Left kidney (tissue), 8 donors: ENCODE measurements at places on chromosomes 7 and 10. TPM values are rescaled to one million over a fixed set of nuclear protein-coding genes. Genes with fewer than 3 reads are reported as not detected.
A peak's percentile ranks its signal among the peaks of the same experiment; 100 is the strongest.

GRCh38 chr7:151322906-151323305 lies 18.7 kb upstream of the NUB1 start:
- DNase-seq = no peak

DNA sequence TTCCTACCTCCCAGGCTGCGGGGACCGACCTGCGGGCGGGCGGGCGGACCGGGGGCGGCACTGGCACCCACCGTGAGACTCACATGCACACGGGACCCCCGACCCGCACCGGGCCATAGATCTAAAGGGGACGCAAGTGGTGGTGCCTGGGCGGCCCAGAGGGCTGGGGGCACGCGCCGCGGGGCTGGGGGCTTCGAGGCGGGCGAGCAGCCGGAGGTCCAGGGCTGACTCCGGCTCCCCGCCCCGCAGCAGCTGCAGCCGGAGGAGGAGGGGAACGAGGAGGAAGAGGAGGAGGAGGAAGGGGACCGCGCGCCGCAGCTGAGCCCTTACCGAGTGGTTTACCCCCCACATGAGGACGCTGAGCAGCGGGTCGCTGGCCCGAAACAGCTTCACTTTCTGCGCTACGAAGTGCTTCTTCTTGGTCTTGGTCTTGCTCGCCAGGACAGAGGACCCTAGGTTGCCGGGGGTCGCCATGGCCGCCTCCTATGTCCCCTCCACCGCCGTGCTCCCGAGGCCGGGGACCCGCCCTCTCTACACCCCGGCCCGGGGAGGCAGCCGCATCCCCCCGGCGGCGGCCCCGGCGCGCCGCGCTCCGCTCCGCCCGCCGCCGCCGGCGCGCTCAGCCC lies 412 bp downstream of the PIP4K2A start:
- DNase-seq = no peak

Gene STK32C
- 11.5 TPM for polyA plus RNA-seq

DNA sequence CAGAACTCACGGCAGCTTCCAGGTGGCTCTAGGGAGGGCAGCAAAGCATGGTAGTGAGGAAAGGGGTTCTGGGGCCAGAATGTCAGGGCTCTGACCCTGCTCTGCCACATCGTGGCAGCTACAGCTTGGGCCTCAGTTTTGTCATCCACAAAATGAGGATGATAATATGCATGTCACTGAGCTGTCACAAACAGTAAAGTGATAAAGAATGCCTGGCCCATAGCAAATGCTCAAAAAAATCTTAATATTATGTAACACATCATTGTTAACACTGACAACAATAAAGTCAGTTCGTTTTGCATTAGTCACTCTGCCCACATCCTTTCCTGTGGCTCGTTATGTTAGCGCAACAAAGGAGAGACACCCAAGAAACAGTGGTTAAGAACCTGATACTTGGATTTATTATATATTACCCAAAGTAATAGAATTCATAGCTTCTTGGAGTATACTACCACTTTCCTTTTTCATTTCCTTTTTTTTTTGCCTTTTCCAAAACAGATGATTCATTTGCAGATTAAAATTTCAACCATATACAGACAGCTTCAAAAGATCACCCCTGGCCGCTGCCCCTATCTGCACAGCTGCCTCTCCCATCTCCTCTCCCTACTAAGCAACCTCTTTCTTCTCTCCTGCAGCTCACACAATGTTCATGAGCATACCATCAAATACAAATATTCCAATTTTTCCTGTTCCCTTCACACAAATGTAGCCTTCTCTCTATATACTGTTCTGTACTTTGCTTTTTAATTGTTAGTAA lies 45.5 kb upstream of the DDC start:
- DNase-seq = no peak

GRCh38 chr7:20270371-20270770 lies 53.2 kb upstream of the MACC1 start:
- DNase-seq = no peak

GRCh38 chr7:122070834-122071233 lies 73.2 kb downstream of the AASS start:
- DNase-seq = no peak

Gene PDE1C
- 4.6 TPM for polyA plus RNA-seq

DNA sequence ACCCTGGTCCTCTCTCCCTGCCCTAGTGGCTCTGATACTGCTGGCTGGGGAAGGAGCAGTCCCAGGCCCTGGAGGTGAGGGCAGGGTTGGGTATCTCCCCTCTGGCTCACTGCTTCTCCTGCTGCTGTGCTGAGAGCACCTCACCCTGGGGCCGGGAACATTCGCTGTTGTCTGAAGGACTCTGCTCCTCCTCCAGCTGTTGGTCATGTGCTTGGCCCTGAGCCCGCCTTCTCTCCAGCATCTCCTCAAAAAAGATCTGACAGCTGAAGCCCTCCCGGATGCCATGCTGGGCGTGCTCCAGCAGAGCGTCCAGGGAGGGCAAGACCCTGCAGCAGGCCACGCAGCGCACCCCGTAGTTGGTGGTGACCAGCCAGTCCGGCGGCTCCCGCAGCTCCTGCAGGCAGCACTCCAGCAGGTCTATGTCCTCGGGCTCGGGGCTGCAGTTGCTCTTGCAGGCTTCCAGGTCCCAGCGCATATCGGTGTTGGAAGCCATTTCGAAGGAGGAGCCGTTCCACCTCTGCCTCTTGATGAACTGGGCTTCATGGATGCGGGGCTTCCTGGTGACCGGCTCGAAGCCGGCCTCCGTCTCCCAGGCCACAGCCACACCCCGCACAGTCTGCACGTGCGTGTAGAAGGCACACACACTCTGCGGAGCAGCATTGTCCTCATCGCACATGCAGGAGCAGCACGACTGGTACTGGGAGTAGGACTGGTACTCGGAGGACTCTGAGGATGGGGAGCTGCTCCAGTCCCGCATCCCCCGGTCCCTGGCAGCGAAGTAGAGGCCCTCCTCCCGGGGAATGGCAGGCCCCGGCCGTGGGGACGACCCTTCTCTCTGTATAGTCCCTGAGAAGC lies 2.1 kb downstream of the FAM170B start:
- DNase-seq = no peak

Gene SLC25A13
- polyA plus RNA-seq = 47.9 TPM

DNA sequence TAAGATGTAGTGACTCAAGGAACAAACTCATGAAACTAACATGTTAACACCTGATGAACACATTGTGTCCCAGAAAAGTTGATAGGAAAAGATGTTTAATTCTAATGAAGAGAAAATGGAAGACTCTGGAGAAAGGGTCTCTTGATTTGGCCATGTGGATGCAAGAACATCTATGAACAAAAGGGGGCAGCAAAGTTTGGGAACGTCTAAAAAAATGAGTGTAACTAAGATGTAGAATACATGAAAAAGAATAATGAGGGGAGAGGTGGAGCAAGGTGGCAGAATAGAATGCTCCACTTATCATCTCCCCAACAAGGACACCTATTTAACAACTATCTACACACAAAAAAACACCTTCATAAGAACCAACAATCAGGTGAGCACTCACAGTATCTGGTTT lies 805.1 kb downstream of the TNS3 start:
- no peak for DNase-seq

- DNase-seq = no peak
Observed at GRCh38 chr10:89095701-89096391, 105.2 kb downstream of the FAS start.

DNA sequence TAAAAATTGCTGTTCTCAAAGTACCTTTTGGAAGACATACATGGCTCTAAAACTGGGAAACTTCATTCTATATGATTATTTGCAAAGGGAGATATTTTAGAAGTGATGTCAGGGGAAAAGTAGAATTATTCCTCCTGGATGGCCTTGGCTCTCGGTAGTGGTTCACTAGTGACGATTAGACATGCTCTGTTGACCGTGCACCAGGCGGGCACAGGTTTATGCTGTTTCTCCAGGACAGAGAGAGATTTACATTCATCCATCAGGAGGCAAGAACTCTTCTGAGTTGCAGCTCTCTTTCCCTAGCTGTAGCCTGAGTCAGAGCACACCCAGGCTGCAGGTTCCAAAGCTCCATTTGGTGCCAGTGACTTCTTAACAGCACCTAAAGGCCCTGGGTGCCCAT lies 184.9 kb upstream of the WDR11 start:
- DNase-seq = peak; percentile 7

DNA sequence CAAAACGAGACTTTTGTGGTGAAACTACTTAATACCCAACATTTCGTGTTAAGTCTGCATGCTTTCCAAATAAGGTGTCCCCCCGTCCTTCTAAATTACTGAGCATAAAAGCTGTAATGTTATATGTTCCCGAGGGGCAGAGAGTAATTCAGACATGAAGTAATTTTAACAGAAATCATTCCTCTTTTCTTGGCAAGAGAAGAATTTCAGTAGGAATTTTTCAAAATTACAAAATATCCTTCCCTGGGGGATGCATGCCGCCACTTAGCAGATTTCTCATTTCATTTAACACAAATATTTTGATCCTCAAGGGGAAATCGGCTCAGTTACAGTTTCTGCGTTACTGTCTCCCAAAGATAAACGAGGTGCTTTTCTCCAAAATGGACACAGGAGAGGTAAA lies 213.2 kb upstream of the RHOBTB1 start:
- DNase-seq = no peak

Gene SOSTDC1
- polyA plus RNA-seq = 47.8 TPM

Gene OR2A5
- 0.18 TPM for polyA plus RNA-seq

Gene PLAC9
- 14.6 TPM for polyA plus RNA-seq

Gene PIP
- polyA plus RNA-seq = not detected

DNA sequence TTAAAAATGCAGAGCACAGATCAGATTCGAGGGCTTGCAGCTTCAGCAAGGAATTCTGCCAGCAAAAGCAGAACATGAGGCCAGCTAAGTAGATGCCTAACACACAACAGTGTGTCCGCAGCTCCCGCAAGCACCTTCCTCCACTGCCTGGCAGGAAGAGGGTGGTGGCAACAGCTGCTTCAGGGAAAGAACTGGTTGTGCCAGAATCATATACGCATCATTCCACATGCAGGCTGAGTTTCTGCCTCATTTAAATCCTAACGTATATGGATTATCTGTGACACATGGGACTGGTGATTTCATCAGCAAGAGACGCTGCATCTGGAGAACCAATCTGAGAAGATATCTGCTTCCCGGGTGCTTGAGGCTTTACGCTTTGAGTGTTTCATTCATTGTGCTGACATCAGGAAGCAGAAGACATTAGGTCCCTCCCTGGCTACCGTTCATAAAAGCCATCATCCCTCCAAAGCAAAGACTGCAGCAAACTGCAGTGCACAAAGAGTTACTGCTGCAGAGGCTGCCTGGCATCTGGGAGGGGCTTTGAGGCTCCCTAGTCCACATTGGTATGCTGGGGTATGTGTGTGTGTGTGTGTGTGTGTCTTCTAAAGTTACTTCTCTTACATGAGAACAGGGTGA lies 78.8 kb downstream of the FAM13C start:
- DNase-seq = no peak

Gene ACTL6B
- polyA plus RNA-seq = not detected

DNA sequence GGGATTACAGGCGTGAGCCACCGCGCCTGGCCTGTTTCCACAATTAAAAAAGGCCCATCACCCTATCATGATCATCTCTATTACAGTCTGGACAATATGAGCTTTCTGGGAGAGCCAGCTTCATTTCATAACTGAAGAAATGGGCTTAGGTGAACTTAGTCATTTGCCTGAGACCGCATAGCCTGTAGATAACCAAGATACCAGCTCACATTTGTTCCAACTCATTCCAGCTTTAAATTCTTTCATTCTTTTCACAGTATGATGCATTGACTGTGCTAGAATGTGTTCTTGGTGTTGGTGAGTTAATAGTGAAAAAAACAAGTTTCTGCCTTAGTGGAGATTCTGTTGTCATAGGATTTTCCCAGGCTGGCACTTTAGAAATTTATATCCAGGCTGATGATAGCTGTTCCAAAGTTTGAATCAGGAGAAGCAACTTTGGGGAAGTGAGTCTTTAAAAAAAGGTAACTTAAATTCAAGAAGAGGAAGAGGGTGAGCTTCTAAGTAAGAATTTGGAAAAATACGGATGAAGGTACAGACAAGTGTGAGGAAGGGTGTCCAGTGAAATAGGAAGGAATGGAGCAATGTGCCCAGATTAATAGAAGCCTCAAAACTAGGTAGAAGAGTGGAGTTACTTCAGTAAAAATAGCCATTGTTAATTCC lies 2.1 kb upstream of the H2AZ2 start:
- no peak for DNase-seq

- no peak for DNase-seq
Observed at GRCh38 chr7:70590126-70590854, 541.7 kb upstream of the GALNT17 start.

GRCh38 chr10:70880077-70880534 lies 8.3 kb downstream of the PCBD1 start:
- peak; percentile 77 for DNase-seq

DNA sequence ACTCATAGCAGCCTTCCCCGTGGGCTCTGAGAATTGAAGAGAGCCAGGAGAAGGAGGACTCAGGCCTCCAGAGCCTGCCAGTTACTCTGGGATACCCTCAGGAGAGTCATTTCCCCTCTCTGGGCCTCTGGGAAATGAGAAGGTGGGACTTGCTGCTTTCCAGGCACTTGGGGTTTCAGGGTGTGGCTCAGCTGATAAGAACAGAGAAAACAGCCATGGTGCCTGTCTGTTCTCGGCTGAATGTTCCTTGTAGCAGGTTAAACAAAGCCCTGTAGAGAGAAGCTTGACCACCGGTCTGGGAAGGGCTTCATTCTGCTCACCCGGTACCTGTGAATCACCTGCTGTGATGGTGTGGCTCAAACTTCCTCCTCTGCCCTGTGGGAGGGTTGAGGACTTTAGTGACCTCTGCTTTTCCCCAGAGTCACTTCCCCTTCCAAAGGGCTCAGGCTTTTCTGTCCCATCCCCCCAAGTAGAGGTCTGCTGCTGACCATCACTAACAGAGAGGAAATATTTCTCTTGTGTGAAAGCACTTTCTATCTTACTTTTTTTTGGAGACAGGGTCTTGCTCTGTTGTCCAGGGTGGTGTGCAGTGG lies 212.4 kb upstream of the GALNT17 start:
- DNase-seq = no peak

Gene HDAC9
- 10.4 TPM for polyA plus RNA-seq

- DNase-seq = no peak
Observed at GRCh38 chr10:82625512-82626189, 750.7 kb downstream of the NRG3 start.

Gene GPR37
- polyA plus RNA-seq = 2.0 TPM

Gene SPDYE16
- 6.2 TPM for polyA plus RNA-seq

DNA sequence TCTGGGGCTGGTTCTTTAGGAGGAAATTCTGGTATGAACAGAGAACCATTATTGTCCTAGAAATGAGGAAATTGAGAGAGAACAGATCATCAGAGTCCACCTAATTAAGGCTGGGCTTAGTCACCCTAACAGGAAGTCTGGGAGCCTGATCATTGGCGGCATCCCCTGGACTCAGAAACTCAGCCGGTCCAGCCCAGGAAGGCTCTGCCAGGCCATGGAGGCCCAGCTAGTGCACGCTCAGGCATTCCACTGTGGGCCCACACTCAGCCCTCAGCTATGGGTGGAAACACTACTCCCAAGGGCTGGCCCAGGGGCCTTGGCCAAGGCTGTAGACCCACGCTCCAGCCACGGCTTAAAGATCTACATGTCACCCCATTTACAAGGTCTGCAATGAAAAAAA lies 109.2 kb downstream of the PTPN20 start:
- no peak for DNase-seq

Gene DYDC2
- polyA plus RNA-seq = 3.5 TPM

- DNase-seq = no peak
Observed at GRCh38 chr10:3836222-3836820, 51.3 kb upstream of the KLF6 start.

- DNase-seq = no peak
Observed at GRCh38 chr7:130697820-130698219, 11.5 kb upstream of the TSGA13 start.
